Fibroblast of the aortic adventitia (primary cell): ENCODE measurements at places on chromosomes 3 and 15.

GRCh38 chr3:71753701-71754609 is at the start of gene GPR27:
TSS of gene GPR27 (plus strand) at chr3:71753855. CDS start at chr3:71754050, 195 bp downstream.
- DNase-seq: peak; percentile 3

GRCh38 chr3:54312156-54312899 is 190.0 kb downstream of the CACNA2D3 start:
- no peak for DNase-seq

- DNase-seq: peak; percentile 75
These were observed 129.3 kb downstream of the EEFSEC start for GRCh38 chr3:128282380-128283196.

DNA sequence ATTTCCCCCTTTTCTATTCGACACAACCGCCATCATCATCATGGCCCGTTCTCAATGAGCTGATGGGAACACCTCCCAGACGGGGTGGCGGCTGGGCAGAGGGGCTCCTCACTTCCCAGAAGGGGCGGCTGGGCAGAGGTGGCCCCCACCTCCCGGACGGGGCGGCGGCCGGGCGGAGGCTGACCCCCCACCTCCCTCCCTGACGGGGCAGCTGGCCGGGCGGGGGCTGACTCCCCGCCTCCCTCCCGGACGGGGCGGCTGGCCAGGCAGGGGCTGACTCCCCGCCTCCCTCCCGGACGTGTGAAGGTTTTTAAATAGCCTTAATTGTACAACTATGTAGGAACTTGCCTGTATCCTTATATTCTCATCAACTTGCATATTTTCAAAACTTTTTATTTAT is 20.9 kb upstream of the SPSB4 start:
- DNase-seq: no peak

DNA sequence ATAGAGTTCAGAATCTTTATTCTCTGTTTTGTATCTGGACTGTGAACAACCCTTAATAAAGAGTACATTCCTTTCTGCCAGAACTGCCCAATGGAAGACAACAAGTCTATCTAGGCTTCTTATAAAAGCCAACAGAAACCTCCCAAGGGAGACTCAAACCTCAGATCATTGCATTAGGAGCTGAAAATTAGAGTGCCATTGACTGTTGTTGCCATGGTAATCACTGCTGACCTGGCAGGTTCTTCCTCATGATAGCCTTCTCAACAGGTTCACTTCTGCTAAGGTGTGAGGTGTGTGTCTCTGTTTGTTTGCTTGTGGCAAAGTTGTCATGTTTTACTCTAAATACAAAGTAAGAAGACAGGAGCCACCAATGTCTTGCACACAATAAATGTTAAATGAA is 79.2 kb downstream of the TMEM108 start:
- DNase-seq: no peak

DNA sequence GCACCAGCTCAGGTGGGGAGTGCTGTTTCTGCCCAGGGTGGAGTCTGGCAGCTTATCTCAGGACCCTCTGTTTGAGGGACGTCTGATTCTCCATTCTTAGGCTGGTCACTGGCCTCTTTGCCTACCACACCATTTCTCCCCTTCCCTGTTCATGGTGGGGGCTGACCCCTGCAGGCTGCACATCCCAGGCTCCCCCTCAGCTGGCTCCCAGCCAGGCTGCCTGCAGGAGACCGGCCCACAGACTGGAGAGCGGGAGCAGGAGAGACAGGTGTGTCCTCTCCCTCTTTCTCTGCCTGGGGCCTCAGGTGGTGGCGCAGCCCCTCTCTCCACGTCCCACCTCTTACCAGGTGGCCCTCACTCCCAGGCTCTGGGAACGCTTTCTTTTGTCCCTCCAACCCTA is 60.8 kb downstream of the RAB11A start:
- DNase-seq: no peak

- peak; percentile 79 for DNase-seq
These were observed 214.2 kb upstream of the PROK2 start for GRCh38 chr3:71998995-71999673.

GRCh38 chr3:126508564-126508964 is 9.0 kb downstream of the UROC1 start:
- peak; percentile 41 for DNase-seq

DNA sequence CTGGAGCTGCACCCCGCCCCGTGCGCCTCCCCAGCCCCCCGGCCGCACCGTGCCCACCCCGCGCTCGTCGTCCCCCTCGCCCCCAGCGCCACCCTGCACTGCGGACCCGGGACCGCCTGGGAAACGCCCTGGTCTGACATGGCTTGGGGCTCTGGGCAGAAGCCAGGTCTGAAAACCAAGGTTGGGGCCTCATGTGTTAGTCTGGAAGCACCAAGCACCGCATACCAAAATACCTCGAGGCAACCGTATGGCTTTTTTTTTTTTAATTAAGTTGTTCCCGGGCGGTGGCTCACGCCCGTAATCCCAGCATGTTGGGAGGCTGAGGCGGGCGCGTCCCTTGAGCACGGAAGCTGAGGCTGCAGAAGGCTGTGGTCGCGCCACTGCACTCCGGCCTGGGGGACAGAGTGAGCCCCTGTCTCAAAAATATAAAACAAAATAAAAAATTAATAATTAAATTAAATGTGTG is 91.5 kb upstream of the CHD2 start:
- DNase-seq: peak; percentile 77
